Right kidney (tissue), 9 donors: ENCODE measurements at places on chromosomes 11 and 22.

GRCh38 chr11:1896923-1897322 is 5.2 kb upstream of the PRR33 start:
- DNase-seq, result no peak

GRCh38 chr11:69166218-69167115 is 10.7 kb downstream of the SMIM38 start:
- no peak for DNase-seq

DNA sequence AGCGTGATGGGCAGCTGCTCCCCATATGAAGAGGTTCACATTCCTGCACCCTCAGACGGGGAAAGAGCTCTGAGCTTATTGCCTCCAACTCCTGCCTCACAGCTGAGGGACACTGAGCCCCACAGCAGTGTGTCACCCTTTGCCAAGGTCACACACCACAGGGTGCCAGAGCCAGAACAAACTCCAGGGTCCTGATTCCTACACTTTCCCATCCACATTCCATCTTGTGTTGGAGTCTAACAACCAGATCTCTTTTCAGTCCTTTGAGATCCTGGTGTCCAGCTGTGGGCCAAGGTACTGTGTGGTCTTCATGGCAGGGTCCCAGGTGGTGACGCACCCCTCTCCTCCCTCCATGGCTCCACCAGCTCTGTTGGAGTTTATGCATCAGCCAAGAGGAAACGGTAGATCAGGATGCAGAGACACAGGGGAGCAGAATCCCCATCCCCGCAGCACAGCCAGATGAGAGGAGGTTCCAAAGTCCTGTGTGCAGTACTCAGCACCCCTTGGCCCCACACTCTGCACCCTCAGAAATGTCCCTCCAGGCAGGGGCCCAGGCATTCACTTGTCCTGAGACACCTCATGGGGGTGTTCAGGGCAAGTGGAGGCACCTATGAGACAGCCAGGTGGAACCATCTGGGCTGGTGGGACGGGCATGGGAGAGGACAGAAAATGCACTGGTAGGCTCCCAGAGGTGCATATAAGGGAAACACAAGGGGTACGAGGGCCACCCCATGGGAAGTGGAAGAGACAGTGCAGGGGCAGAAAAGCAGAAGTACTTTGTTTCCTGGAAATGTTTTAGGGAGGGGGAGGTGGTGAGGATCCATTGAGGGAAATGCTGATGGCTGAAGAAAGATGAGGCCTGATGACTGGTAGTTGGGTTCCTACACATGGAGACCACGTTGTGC is 32.6 kb upstream of the GNAZ start:
- no peak for DNase-seq

DNA sequence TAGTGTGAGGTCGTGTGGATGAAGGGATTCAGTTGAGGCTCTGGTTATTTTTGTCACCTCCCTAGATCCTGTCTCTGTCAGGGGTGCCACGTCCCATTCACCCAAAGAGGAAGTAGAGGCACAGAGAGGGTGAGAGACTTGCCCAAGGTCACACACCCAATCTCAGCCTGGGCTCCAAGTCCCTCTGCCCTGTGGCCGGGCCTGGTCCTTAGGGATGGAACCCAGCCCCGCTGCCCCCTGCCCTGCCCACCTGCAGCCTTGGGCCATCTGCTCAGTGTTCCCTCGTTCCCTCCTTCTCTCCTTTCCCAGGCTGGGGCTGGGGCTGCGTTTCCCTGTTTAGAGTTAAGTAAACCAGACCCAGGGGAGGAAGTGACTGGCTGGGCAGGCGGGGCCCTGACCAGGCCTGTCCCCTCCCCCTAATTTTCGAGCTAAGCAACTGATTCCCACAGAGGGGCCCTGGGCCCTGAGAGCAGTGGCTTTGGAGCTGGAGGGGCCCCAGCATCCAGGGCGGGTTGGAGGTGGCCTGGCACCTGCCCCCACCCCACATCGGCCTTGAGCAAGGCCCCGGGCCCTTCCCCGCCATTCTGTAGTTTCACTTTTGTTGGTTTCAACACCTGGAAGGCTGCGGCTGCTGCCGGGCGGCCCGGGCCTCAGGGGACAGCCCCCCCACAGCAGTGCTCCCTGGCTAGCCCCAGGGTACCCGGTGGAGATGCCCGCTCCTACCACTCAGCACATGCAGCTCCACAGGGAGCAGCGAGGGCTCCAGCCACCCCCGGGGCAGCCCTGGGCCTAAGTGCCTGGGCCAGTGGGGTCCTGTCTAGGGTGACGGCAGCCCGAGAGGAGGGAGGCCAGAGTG is 1.5 kb downstream of the TCIRG1 start:
- DNase-seq, result peak; percentile 63

GRCh38 chr11:8326337-8326736 is 62.7 kb upstream of the LMO1 start:
- no peak for DNase-seq

- DNase-seq, result no peak
These were observed 39.5 kb upstream of the GCAT start for GRCh38 chr22:37768273-37768672.

GRCh38 chr11:122976061-122976733 is 5.4 kb downstream of the BSX start:
- peak; percentile 27 for DNase-seq

- no peak for DNase-seq
These were observed 127.9 kb upstream of the MTMR2 start for GRCh38 chr11:96051820-96052219.

GRCh38 chr22:50173311-50173982 is 2.9 kb downstream of the PANX2 start:
- no peak for DNase-seq

DNA sequence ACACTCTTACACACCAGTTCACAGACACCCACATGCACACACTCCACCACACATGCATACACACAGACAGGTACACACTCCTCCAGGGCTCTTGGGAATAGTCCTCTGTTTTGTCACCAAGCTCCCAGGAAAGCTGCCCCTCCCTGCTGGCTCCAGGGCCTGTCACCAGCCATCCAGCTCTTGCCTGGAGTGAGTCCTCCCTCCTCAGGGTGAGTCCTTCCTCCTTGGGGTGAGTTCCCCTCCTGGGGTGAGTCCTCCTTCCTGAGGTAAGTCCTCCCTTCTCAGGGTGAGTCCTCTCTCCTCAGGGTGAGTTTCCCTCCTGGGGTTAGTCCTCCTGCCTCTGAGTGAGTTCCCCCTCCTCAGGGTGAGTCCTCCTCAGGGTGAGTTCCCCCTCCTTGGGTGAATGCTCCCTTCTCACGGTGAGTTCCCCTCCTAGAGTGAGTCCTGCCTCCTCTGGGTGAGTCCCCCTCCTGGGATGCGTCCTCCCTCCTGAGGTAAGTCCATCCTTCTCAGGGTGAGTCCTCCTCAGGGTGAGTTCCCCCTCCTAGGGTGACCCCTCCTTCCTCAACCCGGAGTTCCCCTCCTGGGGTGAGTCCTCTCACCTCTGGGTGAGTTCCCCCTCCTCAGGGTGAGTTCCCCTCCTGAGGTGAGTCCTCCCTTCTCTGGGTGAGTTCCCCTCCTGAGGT is 100.6 kb upstream of the FGF3 start:
- DNase-seq, result no peak

GRCh38 chr11:17164361-17165246 is 43.2 kb downstream of the PIK3C2A start:
- DNase-seq, result no peak

- DNase-seq, result no peak
These were observed 22.6 kb downstream of the BUD13 start for GRCh38 chr11:116750070-116750718.
